ENCODE measurements at places on chromosomes 1 and 21. TPM values are rescaled to one million over a fixed set of nuclear protein-coding genes. Genes with fewer than 3 reads are reported as not detected.

Gene CYP4A11
- polyA plus RNA-seq = not detected

Gene OBSCN
- polyA plus RNA-seq = 2.8 TPM

Gene THEM5
- 0.42 TPM for polyA plus RNA-seq

Gene MRPS15
- polyA plus RNA-seq = 90.8 TPM

Gene MXRA8
- 3.6 TPM for polyA plus RNA-seq
